Stimulated activated CD8-positive, alpha-beta memory T cell treated with anti-CD3 and anti-CD28 coated beads, Interleukin-2, amount 100 ng/mL, for 1 hour (primary cell): ENCODE measurements at places on chromosomes 16 and 17.

DNA sequence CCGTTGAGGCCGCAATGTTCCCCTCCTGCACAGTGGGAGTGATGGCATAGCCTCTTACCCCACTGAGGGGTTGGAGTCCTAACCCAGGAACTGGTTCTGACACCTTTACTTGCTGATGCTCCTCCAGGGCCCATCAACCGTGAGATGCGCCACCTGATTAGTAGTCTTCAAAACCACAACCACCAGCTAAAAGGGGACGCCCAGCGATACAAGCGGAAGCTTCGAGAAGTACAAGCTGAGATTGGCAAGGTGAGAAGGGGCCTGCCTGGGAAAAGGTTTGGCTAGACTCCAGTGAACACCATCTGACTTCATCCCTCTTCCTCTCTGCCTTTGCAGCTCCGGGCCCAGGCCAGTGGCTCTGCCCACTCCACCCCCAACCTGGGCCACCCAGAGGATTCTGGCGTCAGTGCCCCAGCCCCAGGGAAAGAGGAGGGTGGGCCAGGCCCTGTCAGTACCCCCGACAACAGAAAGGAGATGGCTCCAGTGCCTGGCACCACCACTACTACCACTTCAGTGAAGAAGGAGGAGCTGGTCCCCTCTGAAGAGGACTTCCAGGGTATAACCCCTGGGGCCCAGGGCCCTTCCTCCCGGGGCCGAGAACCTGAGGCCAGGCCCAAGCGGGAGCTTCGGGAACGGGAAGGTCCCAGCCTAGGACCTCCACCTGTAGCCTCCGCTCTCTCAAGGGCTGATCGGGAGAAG, 5.8 kb downstream of the RNF40 start:
- DNase-seq, result no peak

GRCh38 chr16:22721511-22722100, 92.4 kb upstream of the HS3ST2 start:
- DNase-seq, result no peak

GRCh38 chr17:31798205-31798724, 60.8 kb downstream of the COPRS start:
- DNase-seq, result no peak

- DNase-seq, result no peak
Measured at GRCh38 chr17:33667052-33667509, 374.0 kb upstream of the ASIC2 start.

DNA sequence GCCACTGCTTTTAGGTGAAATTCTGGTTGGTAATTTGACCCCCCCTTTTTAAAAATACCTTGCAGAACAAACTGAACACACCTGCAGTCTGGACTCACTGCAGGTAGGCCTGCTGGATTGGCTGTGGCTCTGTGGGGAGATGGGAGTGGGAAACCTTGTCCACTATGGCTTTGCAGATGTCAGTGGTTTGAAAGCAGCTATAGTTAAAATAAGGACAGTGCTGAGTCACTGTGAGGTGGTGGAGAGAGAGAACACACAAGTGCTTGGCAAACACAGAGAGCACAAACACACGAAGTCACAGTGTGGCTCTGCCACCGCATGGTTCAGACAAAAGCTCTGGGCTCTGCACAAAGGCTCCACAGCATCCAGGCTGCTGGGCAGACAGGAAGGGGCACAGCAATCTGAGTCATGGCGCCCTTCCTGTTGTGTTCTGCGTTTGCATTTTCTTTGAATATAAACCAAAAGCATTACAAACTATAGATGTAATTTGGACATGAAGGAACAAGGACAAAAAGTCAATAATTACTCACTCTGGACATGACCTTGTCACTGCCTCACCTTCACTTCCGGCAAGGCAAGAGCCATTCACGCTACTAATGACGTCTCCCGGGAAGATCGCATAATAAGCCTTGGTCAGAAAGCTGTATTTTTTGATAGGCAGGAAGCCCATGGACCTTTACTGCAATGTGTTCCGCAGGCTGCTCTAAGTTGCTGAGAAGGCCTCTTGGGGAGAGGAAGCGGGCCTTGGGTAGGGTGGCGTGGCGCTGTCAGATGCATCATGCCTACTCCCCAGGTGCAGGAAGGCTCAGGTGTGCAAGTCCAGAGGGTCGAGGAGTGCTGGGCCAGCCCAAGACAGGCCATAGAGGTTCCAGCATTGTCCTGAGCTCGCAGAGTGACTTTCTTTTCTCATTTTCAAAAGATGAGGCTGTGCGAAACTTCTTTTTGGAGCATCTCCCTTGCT, 60.1 kb upstream of the MED9 start:
- DNase-seq, result no peak

GRCh38 chr17:34299956-34300577, 14.5 kb downstream of the CCL11 start:
- no peak for DNase-seq

DNA sequence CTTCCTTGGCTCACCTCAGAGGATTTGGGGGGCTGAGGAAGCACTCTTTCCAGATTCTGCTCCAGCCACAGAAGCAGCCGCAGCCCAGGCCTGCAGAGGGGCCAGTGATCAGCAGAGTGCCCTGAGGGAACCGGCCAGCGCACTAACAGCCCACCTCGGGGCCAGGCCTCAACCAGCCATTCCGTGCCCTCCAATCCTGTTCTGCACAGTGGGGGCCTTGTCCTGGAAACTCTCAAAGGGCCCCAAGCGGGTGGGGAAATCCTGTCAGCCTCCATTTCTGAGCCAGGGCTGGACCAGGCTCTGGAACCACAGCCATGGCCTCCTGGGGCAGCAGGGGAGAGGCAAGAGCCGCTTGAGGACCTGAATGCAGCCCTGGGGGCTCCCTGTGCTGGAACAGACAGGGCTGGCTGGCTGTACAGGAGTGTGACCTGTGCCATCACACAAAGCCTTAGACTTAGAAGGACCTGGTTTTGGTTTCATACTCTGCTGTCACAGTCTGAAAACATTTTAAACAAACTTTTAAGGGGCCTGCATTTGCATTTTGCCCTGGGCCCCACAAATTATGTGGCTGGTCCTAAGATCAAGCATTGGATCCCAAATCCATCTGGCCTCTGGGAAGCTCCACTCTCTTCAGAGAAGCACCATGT, 10.0 kb downstream of the CNGB1 start:
- DNase-seq, result no peak

- DNase-seq, result no peak
Measured at GRCh38 chr16:77584205-77584859, 138.0 kb upstream of the NUDT7 start.

DNA sequence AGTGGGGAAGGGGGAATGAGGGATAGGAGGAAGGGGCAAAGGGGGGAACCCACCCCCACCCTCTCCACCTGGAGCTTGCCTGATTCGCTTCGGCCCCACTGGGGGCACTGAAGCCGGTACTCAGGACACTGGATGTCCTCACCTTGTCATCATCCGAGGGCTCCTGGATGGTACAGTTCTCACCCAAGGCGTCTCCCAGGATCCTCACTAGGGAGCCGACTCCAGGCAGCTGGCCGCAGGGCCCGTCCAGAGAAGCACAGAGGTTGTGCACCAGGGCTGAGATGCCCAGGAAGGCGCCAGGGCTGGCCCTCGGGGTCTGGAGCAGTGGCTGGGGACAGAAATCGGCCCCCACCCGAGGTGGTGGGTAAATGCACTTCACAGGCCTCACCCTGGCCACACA, 92.3 kb downstream of the LITAF start:
- DNase-seq, result no peak

- DNase-seq, result no peak
Measured at GRCh38 chr16:46895399-46896313, 11.5 kb downstream of the GPT2 start.

DNA sequence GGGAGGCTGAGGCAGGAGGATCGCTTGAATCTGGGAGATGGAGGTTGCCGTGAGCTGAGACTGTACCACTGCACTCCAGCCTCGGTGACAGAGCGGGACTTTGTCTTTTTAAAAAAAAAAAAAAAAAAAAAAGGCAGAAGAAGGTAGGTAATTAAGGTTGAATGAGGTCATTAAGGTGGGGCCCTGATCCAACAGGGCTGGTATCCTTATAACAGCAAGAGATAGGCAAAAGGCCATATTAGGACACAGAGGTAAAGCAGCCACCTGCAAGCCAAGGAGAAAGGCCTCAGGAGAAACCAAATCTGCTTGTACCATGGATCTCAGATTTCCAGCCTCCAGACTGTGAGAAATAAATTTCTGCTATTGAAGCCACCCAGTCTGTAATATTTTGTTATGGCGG, 60.3 kb downstream of the SPAG9 start:
- no peak for DNase-seq

DNA sequence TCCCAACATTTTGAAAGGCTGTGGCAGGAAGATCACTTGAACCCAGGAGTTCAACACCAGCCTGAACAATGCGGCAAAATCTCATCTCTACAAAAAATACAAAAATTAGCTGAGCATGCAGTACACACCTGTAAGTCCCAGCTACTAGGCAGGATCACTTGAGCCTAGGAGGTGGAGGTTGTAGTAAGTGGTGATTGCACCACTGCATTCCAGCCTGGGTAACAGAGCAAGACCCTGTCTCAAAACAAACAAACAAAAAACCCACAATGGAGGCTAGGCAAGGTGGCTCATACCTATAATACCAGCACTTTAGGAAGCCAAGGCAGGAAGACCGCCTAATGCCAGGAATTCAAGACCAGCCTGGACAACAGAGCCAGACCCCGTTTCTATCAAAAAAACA, 12.0 kb downstream of the APPBP2 start:
- no peak for DNase-seq

DNA sequence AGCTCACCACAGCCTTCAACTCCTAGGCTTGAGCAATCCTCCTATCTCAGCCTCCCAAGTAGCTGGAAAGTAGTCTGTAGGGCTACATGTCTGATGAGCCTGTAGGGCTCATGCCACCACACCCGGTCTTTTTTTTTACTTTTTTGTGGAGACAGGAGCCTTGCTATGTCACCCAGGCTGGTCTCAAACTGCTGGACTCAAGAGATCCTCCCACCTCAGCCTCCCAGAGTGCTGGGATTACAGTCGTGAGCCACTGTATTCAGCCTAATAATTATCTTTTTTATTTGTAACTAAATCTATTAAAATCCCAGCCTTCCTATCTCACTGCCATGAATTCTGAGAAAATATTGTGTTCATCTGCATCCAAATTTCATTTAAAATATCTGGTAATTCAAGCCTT, 15.1 kb downstream of the BRIP1 start:
- no peak for DNase-seq

GRCh38 chr16:8120001-8120400, 470.3 kb downstream of the TMEM114 start:
- DNase-seq, result no peak

- DNase-seq, result no peak
Measured at GRCh38 chr17:77814091-77814772, 144.3 kb upstream of the TNRC6C start.

DNA sequence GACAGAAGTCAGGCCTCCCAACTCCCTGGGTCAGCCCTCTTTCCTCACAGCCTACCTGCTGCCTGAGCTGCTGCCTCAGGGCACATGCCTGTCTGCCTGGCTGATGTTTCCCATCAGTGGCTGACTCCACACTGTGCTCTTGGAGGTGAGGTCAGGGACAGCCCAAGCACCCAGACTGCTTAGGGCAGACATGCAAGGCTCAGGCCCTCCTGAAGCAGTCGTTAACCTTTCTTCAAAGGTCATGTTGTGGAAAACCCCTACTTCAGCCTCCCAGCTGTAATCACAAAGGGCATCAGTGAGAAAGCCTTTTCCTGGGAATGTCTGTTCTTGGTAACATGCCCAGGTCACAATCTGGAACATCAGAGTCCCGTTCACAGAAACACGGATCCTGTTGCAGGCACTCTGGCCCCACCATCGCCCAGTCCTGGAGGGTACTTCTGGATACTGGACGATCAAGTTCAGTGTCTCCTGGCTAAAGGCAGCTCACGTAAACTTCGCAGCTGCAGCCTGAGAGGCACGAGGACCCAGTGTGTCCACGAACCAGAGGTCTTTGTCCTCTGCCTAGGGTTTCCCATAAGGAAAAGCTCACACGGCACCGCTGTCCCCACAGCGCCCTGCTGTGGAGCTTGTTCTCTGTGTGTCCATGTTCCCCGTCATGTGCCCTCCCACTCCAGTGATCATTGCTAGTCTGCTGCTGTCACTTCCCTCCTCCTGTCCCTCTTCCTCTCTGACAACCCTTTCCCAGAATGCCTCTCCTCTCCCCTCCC, 54.9 kb downstream of the GNAO1 start:
- no peak for DNase-seq

DNA sequence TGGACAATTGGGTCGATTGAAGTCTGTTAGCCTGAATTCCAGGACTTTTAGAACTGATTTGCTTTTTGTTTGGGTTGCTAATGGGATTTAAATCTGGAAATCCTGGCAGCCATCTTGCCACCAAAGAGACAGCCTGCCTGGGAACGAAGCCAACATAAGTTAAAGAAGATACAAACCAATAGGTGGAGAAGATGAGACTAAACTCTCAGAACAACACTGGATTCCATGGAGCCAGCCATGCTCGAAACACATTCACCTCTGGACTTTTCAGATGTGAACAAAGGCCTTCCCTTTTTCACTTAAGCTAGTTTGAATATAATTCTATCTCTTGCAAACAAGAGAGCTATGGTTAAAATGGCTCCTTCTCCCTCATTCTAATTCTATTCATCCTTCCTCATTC, 135.9 kb downstream of the TOX3 start:
- no peak for DNase-seq

DNA sequence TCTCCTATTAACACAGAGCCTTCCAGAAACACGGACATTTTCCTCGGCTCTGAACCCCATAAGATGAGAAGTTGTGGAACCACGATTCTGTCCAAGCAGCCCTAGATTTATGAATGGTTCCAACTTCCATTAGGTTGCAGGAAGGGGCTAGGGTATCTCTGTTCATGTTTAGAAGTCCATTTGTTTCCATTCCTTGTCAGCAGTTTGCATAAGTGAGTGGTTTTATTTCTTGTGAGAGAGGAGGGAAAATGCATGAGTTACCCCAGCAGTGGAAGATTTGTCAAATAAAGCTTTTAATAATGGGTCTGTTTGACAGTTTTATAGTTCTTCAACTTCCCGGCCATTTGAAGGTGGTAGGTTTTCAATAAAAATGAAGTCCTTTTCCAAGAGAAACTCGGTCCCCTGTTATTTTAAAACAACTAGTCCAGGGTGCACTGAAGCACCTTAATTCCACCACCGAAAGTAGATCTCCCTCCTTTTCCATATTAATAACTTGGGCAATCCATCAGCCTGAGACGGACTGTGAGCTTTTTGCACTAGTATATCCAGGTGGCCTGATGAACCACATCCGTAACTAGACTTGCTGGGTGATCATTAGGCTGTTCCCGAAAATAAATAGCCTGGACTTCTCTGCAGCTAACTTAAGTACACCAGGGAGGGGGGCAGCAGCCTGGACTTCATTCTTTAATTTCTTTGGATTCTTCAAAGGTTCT, 181.3 kb downstream of the TMEM114 start:
- no peak for DNase-seq

- no peak for DNase-seq
Measured at GRCh38 chr17:17874478-17874877, 37.7 kb upstream of the SREBF1 start.

DNA sequence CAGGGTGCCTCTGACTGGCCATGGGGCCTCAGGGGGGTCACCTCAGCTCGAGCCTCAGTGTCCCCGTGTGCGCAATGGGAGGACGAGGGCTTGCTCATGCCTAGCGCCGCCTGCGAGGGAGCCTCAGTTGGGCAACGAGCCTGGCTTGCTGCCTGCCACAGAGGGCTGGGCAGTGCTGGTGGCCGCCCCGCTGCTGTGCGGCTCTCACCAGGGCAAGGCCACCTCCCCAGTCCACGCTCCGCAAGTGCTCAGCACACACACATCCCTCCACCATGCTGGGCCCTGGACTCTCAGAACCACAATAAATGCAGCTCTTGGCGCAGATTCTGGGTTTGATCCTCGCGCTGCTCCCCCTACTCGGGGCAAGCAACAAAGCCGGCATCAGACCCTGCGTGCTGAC, 76.2 kb downstream of the ENGASE start:
- DNase-seq, result no peak

- no peak for DNase-seq
Measured at GRCh38 chr17:14856176-14856575, 408.9 kb downstream of the PMP22 start.

- no peak for DNase-seq
Measured at GRCh38 chr17:37506678-37507077, 17.0 kb downstream of the DUSP14 start.
